Activated CD4-positive, alpha-beta T cell treated with anti-CD3 and anti-CD28 coated beads, Interleukin-10, Interleukin-2, amounts not matched to agents 100 ng/mL and 50 ng/mL, durations not matched to agents 16 hours and 8 hours (primary cell): ENCODE measurements at places on chromosomes 2 and 18.

DNA sequence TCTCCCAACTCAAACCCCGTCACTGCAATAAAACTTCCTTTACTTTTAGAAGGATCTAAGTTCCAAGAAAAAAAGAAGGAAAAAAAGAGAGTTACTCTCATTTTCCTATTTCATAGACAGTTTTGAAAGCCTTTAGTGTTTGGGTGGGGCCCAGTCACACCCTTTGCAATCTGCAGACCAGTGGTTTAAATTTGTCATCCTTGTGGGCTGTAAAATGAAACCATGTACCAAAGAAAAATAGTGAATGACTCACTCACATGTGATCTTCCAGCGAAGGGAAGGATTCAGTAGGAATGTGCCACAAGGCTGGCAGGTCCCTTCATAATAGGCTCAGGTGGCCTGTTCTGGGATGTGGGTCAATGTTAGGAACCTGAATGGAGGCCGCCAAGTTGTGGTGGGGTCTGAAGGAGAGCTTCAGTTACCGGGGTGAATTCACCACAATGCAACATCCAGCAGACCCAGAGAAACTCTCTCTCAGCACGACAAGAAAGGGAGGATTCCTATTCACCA, 28.3 kb downstream of the ANXA4 start:
- peak; percentile 73 for DNase-seq

- DNase-seq, result no peak
These were observed 293.1 kb upstream of the KLHL29 start for GRCh38 chr2:23091900-23092299.

- no peak for DNase-seq
These were observed 127.9 kb downstream of the PIEZO2 start for GRCh38 chr18:11021477-11021876.

- peak; percentile 70 for DNase-seq
These were observed 68.4 kb downstream of the POLR1A start for GRCh38 chr2:86037141-86037794.

- DNase-seq, result no peak
These were observed 33.5 kb downstream of the LRP2 start for GRCh38 chr2:169328785-169329184.

DNA sequence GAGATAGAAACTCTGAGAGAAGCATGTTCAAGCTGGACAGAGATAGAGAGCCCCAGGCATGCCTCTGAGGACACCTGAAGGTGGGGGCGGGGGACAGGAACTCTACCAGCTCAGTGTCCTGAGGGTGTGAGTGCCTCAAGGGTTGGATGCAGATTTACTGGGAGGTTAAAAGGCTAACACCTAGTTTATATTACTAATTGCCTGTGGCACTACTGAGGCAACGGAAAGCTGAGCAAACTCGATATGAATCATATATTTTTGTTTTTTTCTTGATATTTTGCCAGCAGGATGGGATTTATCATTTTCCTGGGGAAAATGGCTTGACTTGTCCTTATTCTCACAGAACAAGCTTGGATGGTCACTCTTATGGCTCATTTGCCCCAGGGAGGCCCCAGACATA, 319.5 kb downstream of the ALK start:
- no peak for DNase-seq

DNA sequence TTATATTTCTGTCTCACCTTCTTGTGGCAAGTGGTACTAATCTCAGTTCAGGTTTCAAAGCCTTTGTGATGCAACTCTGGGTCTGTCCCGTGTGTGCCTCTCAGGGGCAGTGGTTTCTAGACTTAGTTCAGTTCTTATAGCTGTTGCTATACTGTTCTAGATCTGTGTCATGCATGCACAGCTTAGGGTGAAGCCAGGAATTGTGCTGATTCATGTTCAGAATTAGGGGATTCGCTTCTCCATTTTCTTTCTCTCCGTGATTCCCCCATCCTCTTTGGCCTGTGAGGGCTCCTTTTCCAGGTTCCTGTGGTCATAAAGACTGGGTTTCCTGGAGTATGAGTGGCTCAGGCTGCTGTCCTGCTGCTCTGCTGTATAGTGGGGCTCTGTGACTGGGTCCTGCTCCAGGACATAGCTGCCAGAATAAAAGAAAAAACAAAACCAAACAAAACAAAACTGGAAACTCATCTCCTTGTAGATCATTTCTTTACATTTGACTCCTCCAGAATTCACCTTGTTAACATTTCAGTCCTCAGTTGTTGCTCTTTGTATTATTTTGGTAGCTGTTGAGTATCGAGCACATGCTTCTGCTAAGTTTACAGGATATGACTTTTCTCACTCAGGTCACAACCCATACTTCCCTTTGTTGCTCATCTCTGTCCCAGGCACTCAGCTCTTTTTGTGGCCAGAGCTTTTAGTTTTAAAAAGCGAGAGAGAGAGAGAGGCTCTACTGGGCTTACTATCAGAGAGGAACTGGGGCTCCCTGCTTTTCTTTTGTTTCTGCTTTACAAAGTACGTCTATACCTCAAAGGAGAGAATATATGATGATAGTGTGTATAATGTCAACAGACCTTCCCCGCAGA, 34.2 kb downstream of the CERS6 start:
- peak; percentile 94 for DNase-seq

- no peak for DNase-seq
These were observed 20.7 kb downstream of the ACVR2A start for GRCh38 chr2:147865560-147865959.

GRCh38 chr2:235390108-235390815, 103.6 kb upstream of the AGAP1 start:
- DNase-seq, result peak; percentile 65

DNA sequence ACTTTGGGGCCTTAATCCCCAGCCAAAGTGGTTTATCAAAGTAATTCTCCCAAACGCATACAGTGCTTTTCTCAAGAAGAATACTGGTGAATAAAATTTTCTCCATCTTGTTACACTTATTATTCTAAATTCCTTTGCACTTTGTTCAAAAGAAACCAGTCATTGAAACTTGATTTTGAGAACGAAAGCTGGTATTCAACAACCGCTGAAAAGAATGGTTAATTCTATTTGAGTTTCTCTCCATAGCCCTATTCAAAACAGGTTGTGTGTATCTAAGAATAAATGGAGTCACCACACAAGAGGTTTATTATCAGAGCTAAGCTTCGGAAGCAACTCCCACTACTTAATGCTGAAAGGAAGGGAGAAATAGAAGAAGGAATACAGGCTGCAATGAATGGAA, 117.7 kb downstream of the C1D start:
- no peak for DNase-seq

DNA sequence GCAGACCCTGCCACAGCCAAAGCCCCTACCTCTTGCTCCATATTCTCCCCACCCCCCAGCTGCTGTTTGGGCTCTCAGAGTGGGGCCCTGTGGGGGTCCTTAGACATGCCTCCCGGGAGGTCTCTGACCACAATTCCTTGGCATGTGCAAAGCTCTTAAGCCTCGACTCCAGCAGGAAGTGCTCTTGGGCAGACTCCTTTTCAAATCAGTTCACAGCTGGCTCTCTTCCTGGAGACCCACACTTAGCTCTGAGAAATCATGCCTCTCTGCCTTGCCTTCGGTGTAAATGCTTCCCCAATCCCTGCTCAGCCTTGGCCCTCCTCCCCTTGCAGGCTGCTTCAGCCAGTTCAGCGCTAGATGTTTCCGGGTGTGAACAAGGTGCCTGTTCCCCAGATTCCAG, 46.9 kb downstream of the NGEF start:
- no peak for DNase-seq

DNA sequence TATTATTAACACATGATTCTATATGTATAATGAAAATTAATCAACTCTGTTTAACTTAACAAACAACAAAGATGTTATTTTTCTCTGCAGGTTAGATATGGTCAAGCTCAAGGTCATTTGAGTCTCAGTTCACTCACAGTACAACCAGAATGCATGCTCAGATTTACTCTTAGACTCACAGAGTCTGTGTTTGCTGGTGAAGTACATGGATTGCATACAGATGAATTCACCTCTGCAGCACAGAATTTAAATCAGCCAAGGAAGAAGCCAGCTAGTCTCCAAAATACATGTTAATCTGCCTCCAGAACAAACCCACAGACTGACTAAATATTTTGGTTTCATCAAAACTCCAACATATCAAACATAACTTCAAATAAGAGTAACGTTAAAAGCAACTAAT, 424.5 kb downstream of the RAD51AP2 start:
- DNase-seq, result no peak

GRCh38 chr2:24858996-24859395, 61.0 kb downstream of the ADCY3 start:
- no peak for DNase-seq

GRCh38 chr18:36772241-36772723, 56.5 kb downstream of the TPGS2 start:
- DNase-seq, result no peak

DNA sequence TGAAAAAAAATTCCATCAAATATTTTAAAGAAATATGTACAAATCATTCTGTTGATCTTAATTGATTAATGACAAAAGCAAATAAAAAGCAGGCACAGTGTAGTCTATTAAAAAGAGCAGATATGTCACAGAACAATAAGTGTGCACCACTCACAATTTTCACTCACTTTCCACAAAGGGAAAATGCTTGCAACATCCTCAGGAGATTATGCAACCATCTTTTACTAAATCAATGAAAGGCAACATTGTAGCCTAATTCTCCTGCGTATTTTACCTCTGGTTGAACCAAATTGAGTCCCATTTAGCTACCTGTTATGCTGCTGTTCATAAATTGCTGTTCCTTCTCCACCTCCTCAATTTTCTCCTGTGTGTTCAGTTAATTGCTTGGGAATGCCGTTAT, 1346.8 kb upstream of the PIK3C3 start:
- no peak for DNase-seq

DNA sequence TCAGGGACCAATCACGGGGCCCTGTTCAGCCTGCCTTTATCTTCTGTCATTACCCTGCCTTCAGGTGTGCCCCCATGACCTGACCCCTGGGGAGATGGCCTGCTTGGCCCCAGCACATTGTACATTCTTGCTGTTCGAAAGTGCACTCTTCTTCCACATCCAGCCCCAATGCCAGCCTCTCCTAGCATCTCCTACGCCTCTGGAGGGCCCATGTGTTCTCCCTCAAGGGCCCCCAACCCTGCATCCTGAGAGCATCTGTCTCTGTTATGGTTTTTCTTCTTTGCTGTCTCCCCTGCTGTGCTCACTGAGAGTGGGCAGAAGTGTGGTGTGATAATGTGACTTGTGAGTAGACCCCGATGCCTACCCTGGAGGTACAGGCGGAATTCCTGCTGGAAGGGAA, 41.5 kb upstream of the OTOS start:
- DNase-seq, result no peak

DNA sequence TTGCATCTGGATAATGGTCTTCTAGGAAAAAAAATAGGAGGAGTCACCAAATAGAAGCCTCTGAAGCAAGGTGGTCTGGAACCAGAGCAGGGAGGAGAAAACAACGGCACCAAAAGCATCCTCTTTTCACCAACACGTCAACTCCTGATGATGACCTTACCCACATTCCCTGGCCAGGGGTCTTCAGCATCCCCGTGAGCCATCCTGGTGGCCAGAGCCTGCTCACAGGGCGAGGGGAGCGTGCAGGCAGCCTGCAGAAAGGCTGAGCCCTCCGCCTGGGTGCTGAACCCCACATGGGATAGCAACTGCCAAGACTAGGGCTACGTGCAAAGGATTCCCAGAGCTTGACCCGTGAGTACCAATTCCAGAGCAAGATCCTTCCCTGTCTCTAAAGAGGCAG, 191.0 kb downstream of the NDUFA10 start:
- no peak for DNase-seq

GRCh38 chr2:26017464-26018183, 16.3 kb upstream of the RAB10 start:
- DNase-seq, result no peak

- DNase-seq, result no peak
These were observed at the start of gene TMEM37 for GRCh38 chr2:119431155-119431975. TMEM37 (plus strand) TSS chr2:119431854; CDS start chr2:119431904, 50 bp downstream.

- no peak for DNase-seq
These were observed 16.9 kb downstream of the SH2D6 start for GRCh38 chr2:85435220-85435958.

- DNase-seq, result no peak
These were observed 40.7 kb downstream of the INO80D start for GRCh38 chr2:206045251-206045650.

GRCh38 chr2:237924164-237924534, 42.7 kb upstream of the UBE2F start:
- DNase-seq, result no peak

DNA sequence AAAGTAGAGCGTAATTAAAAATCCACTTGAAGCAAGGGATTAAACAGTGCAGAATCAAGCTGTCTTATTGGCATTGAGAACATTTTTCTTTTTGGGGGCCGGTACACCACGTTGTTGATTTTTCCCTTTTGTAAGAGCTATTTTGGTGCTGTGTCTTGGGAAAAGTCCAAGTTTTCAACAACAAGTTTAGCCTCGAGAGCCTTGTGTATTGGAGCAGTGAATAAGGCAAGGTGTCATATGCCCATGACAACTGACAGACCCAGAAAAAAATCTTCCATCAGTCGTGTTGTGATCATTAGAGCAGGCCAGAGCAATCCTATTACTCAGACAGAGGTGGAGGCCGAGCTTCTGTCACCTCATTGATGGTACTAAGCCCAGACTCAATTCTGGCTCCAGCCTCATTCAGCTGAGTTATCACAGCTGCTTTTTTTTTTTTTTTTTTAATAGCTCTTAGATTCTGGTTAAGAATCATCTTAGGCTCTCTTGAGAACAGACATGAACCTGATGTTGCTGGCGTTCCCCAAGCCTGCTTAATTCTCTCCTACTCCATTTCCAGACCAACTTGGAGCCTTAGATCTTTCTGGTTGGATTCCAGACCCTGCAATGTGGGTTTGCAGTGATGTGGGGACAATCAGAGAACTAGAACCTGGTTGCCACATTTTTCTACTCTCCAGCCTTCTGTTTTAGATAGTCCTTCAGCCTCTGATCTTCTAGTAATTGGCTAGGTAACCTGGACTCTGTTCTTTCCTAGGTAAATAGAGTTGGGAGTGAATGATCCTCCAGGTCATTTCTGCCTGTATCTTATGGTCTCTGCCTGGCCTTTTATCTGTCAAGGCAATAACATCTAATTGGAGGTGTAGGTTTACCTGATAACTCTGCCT, 43.1 kb downstream of the MOGAT1 start:
- no peak for DNase-seq

DNA sequence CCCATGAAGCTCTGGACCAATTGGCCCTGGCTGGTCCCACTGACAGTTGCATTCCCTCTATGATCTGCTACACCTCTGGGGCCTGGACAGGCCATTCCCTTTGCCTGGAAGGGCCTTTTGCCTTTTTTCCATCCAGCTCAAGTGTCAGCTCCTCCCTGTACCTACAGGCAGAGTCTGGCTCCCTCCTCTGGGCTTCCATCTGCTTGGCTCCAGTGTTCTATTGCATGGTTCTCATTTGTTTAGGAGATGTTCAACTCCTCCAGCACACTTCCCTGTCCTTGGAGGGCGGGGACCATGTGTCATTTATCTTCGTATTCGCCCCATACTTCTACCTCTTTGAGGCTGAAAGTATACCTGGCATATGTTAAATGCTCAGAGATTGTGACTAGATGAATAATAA, 61.1 kb downstream of the PRKCE start:
- no peak for DNase-seq

GRCh38 chr2:70827388-70827787, 7.0 kb upstream of the CLEC4F start:
- DNase-seq, result no peak

DNA sequence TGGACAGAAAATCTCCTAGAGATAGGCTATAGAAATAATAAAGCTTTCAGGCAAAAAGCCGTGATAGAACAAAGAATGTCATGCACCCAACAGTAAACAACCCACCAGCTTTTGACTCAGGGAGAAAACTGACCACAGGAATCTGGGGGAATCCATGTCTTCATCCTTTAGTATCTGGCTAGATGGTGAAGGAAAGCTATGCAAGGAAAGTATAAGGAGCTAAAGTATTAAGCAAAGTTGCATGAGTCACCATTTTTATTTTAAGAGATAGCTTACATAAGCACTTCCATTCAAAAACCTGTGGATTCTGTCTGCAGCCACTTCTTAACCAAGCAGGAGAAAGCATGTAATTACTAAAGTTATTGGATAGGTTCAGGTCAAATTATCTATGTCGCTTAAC, 363.8 kb downstream of the LRP1B start:
- no peak for DNase-seq
